HFFc6 (cell line): ENCODE measurements at places on chromosomes 7 and 10.

GRCh38 chr10:78335371-78335690, 301.7 kb downstream of the RPS24 start:
- DNase-seq = no peak

DNA sequence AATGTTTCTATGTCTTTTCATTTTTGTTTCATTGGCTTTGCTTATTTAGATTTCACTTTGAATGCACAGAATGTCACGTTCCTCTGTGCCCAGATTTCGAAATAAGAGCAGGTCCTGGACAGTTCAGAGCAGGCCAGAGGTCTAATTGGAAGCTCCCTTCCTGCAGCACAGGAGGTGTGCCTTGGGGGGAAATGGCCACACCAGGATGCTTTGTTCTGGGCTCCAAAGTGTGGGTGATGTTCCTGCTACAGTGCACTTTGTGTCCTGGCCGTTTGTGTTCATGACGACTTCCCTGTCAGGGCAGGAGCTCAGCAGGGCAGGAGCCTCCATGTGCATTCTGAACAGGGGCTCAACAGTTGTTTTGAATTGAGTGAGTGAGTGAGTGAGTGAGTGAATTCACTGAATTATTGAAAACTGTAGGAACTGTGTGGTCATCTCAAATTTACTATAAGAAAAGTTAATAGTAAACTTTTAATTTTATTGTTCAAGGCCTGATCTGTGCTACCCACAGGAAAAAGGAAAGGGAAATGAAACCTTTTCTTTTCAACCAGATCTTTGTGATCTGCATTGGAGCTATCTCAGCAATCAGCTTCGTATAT, 109.5 kb upstream of the GJD4 start:
- no peak for DNase-seq

DNA sequence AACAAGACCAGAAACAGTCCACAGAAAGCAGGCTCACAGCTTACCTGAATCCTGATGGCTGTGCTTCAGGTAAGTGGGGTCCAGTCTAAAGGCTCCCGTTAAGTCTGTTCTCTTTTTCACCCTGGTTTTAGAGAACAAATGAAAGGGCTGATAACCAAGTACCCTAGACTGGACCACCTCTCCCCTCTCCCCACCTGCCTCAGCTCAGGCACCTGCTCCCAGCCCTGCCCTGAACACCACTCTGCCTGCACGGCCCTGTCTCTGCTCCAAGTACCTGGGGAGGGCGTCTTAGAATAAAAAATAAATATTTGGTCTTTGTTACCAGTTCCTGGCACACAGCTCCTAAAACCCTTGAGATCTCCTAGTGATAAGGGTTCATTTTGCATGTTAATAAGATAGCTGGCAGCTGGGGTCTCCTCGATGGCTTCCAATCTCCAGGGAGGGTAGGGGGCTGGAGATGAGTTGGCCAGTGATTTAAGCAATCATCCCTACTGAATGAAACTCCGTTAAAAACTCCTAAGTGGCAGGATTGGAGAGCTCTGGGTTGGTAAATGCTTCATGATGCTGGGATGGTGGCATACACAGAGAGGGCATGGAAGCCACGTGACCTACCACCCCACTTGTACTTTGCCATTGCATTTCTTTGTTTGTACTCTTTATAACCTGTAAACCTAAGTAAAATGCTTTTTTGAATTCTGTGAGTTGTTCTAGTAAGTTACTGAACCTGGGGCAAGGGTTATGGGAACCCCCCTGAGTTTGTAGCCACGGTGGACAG, 29.8 kb upstream of the FIGNL1 start:
- DNase-seq = no peak

DNA sequence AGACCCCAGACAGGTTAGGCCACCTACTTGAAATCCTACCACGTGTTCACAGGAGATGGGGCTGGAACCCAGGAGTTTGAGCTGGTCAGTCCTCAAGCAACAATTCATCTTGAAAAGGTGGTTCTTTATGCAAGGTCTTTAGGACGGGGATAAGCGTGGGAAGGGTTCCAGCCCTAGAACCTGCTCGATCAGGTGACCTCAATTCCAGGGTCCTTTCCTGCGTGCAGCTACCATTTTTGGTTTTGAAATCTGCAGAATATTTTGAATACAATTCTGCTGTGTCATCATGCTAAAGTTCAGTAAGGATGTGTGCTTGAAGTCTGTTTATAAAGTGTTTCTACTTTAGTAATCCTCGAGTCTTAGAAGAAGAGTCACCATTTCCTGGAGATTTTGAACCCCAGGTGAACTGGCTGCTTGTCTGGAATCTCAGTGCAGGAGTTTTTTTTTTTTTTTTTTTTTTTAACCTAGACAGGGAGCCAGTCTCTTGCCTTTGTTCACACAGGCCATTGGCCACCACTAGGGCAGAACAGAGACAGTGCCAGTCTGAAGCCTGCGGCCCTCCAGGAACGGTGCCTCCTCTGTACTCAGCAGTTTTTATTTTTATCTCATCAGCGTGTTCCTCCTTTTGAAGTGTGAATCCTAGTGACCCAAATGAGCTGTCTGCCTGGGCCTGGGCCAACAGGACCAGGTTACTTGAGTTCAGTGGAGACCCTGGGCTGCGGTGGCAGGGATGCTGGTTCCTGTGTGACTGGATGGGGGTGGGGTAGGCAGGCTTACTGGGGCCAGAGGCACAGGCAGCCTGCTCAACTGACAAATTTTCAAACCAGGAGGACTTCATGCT, 54.6 kb downstream of the EEPD1 start:
- peak; percentile 75 for DNase-seq

DNA sequence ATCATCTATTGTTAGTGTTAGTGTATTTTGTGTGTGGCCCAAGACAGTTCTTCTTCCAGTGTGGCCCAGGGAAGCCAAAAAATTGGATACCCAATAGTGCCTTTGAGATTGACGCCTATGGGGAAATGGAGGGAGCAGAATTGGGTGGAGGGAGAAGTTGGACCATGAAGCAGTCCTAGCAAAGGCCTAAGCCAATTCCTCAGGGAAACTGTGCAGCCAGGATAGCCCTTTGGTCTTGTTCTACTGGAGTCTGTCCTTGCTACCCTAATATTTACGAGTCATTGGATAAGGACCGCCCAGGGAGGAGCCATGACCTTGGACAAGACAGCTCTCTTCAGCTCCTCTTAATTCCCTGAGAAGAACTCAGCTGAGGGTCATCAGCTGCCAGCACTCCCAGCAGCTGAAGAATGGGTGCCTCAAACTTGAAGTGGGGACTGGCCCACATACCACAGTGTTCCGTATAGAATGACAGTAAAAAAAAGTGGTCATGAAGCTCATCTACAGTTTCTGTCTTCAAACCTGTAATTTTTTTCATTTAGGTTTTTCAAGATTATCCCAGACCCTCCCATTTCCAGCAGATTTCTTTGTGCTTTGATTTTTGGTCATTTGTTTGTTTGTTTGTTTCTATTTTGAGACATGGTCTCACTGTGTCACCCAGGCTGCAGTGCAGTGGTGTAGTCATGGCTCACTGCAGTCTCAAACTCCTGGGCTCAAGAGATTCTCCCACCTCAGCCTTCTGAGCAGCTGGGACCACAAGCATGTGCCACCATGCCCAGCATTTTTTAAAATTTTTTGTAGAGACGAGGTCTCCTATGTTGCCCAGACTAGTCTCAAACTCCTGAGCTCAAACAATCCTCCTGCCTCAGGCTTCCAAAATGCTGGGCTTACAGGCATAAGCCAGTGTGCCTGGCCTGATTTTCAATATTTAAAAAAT, 81.2 kb downstream of the C1GALT1 start:
- no peak for DNase-seq

GRCh38 chr10:43728425-43728824, 79.7 kb upstream of the ZNF32 start:
- DNase-seq = no peak

GRCh38 chr7:136530831-136531230, 337.6 kb upstream of the CHRM2 start:
- DNase-seq = no peak

- DNase-seq = no peak
Measured at GRCh38 chr7:8154272-8154671, 107.7 kb downstream of the ICA1 start.

DNA sequence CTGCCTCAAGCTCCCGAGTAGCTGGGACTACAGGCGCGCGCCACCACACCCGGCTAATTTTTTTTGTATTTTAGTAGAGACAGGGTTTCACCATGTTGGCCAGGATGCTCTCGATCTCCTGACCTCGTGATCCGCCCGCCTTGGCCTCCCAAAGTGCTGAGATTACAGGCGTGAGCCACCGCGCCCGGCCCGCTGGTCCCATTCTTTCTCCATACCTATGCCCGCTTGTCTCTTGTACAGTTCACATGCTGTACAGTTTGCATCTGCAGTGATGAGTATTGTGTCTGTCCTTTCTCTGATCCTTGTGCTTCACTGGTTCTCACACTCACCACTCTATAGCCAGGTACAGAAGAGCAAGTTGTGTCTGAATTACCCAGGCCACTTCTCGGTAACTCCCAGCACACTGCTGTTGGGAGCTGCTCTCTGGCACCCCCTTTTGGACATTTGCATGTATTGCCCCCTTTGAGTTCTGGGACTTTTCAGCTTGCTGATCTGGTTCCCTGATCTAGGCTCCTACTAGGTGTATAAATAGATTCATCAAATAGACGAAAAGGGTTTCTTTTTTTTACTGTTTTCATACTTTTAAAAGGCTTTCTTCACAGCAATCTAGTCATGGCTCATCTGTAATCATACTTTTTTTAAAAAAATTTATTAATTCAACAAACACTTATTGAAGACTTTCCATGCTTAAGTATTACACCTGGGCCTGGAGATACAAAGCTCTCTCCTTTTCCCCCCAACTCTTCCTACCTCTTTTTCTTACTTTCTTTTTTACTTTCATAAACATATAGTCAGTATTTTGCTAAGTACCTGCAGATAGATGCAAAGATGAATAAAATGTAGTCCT, 53.5 kb downstream of the AOAH start:
- DNase-seq = peak; percentile 38

DNA sequence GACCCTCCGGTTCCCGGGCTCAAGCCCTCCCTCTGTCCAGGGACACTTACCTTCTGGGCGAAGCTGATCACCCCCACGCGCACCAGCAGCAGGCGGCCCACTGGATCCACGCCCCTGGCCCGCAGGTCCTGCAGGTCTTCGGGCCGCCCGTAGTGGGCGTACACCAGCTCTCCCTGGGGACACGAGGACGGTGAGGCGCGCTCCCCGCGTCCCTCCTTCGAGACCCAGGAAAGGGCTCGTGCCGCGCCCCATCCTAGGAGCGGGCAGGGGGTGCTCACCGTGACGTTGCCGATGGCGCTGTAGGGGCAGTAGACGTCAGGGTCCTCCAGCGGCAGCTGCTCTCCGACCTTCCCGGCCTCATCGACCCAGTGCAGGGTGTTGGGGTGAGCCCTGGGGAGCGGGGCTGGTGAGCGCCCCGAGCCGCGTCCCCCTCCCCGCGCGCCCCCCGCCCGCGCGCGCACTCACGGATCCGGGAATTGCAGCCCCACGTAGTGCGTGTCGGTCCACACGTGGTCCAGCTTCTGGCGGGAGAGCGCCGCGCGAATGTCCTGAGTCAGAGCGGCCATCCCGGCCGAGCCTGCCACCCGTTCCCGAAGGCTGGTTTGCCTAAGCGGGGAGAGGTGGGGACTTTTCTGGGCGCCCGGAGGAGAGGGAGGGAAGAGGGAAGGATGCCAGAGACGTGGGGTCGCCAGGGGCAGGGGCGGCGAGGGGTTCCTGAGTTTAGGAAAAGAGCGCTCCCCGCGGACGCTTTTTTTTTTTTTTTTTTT, 8.2 kb downstream of the TFR2 start:
- peak; percentile 16 for DNase-seq

- peak; percentile 16 for DNase-seq
Measured at GRCh38 chr7:98872328-98872924, 2.6 kb upstream of the TMEM130 start.

DNA sequence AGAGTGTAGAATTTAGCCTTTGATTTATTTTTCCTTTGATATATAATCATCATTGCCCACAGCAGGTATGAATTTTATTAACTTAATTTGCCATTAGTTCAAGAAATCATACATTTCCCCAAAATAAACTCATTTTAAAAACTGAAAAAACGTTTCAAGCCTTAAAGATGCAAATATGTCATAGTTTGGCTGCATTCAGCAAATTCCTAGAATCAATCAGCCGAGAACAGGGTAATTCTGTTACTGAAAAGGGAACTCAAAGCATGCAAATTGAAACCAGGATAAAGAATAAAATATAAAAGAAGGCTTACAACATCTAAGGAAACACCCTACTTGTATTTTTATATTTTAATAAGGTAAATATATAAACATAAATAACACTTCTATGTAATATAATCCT, 233.8 kb upstream of the PRKCQ start:
- no peak for DNase-seq

- DNase-seq = no peak
Measured at GRCh38 chr10:7425691-7426090, 14.9 kb upstream of the SFMBT2 start.
